ENCODE measurements at places on chromosomes 2 and 18.
A peak's percentile ranks its signal among the peaks of the same experiment; 100 is the strongest.

GRCh38 chr2:6139142-6139541, 447.0 kb downstream of the SOX11 start:
- DNase-seq = no peak

- DNase-seq = no peak
Measured at GRCh38 chr2:19659024-19659792, 242.6 kb downstream of the TTC32 start.

DNA sequence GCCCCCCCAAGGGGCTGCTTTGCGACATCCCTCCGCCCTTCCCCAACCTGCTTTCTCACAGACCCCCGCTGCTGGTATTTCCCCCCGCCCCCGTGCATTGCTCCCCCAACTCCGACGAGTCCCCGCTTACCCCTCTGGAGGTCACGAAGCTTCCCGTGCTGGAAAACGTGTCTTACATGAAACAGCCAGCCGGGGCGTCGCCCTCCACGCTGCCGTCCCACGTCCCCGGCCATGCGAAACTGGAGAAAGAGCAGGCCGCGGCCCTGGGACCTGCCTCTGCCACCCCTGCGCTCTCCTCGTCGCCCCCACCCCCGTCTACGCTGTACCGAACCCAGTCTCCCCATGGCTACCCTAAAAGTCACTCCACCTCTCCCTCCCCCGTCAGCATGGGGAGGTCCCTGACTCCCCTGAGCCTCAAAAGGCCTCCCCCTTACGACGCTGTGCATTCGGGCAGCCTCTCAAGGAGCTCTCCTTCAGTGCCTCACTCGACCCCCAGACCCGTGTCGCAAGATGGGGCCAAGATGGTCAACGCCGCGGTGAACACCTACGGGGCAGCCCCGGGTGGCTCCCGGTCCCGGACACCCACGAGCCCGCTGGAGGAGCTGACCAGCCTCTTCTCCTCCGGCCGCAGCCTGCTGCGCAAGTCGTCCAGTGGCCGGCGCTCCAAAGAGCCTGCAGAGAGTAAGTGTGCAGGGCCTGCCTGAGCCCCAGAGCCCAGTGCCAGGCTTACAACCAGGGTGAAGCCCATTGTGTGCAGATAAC, 183.0 kb downstream of the NYAP2 start:
- DNase-seq = no peak

GRCh38 chr2:26672112-26672817, 20.3 kb upstream of the KCNK3 start:
- DNase-seq = no peak

- DNase-seq = peak; percentile 74
Measured at GRCh38 chr2:11778923-11779757, 32.7 kb downstream of the LPIN1 start.

- no peak for DNase-seq
Measured at GRCh38 chr2:50718146-50718545, 313.8 kb downstream of the NRXN1 start.

- DNase-seq = no peak
Measured at GRCh38 chr2:100011272-100011731, 131.1 kb downstream of the AFF3 start.
